ENCODE measurements at places on chromosomes 3 and 15. TPM values are rescaled to one million over a fixed set of nuclear protein-coding genes. Genes with fewer than 3 reads are reported as not detected.

SLC6A11 gene
- 0.12 TPM for total RNA-seq

IL17RD gene
- 0.37 TPM for total RNA-seq

- no peak for DNase-seq
Measured at GRCh38 chr3:11499144-11499543, 144.6 kb downstream of the VGLL4 start.

ARHGEF26 gene
- 42.3 TPM for total RNA-seq

PIF1 gene
- 0.31 TPM for total RNA-seq

TRH gene
- total RNA-seq = not detected

DNA sequence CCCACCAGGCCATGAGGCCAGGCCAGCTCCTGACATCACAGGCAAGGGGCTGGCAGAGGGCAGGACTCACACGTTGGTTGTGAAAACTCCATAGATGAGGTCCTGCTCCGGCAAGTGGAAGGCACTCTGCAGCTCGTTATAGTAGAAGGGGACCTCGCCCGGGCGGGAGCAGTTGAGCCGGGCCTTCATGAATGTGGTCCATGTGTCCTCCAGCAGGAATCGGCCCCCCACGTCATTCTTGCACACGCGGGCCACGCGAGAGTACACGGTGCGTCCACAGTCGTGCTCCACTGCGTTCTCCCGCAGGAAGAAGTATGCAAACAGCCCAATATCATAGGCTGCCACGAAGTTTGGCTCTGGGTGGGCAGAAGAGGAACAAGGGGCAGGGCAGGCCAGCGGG is 101.2 kb downstream of the SEMA5B start:
- DNase-seq = no peak

- no peak for DNase-seq
Measured at GRCh38 chr3:134449951-134450350, 35.8 kb downstream of the ANAPC13 start.

- DNase-seq = peak; percentile 29
Measured at GRCh38 chr3:127120851-127121647, 71.9 kb upstream of the PRR23E start.

- DNase-seq = no peak
Measured at GRCh38 chr15:90419738-90420406, 31.8 kb downstream of the IQGAP1 start.

DNA sequence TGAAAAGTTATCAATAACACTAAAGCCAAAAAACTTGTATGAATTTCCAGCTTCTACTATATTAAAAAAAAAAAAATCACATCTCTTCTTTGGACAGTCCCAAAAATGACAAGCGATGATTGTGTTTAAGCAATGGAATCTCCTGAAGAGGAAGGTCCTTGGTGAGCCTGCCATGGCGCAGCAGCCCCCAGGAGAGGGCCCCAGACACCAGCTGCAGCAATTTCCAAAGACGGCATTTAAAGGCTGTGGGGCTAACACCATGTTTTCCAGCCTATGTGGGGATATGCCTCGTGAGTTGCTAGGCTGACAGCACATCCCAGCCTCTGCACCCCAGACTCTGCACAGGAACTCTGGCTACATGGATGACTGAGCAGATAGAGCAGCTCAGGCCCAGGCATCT is 14.7 kb downstream of the SKIC8 start:
- no peak for DNase-seq

DNA sequence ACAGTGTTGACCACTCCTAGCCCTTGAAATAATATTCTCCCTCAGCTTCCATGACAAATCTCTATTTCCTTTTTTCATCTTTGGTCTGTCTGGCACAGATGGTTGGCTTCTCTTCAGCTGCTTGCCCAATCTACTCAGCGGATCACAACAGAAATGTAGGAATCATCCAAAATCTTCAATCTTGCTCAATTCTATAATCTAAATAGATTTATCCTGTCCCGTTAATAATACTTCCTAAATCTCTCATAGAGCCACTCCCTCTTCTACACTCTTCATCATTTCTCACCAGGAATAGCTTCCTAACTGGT is 3.8 kb downstream of the PEAK1 start:
- no peak for DNase-seq

RTP3 gene
- total RNA-seq = 21.1 TPM

ZCWPW2 gene
- not detected for total RNA-seq

GRCh38 chr3:130733236-130733875 is 13.3 kb downstream of the PIK3R4 start:
- DNase-seq = no peak

DNA sequence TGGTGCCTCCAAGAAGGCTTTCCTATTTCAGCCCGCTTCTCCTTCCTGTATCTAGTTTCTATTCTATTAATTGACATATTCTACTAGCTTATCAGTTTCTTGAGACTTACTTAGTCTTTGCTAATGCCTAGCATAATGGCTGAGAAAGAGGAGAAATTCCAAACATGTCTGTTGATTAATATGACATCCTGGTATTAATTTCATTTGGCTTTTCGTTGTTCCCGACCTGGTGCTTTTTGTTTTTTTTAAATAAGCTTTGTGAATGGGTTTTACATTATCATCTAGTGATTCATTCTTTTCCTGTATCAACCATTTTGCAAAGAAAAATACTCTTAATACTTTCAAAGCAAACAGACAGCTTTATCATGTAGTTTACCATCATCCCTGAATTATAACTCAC is 13.1 kb downstream of the WDR53 start:
- DNase-seq = no peak

- peak; percentile 57 for DNase-seq
Measured at GRCh38 chr15:85168642-85169173, 187.1 kb downstream of the PDE8A start.

GRCh38 chr3:23202921-23203707 is at the start of gene UBE2E2:
UBE2E2 (plus strand) TSS chr3:23203327.
- peak; percentile 81 for DNase-seq

- no peak for DNase-seq
Measured at GRCh38 chr3:117873249-117873600, 1161.4 kb downstream of the IGSF11 start.

PLA1A gene
- total RNA-seq = 15.2 TPM

- DNase-seq = peak; percentile 58
Measured at GRCh38 chr3:192727032-192727847, at the start of gene FGF12. FGF12 (minus strand) TSS chr3:192727541.

DNA sequence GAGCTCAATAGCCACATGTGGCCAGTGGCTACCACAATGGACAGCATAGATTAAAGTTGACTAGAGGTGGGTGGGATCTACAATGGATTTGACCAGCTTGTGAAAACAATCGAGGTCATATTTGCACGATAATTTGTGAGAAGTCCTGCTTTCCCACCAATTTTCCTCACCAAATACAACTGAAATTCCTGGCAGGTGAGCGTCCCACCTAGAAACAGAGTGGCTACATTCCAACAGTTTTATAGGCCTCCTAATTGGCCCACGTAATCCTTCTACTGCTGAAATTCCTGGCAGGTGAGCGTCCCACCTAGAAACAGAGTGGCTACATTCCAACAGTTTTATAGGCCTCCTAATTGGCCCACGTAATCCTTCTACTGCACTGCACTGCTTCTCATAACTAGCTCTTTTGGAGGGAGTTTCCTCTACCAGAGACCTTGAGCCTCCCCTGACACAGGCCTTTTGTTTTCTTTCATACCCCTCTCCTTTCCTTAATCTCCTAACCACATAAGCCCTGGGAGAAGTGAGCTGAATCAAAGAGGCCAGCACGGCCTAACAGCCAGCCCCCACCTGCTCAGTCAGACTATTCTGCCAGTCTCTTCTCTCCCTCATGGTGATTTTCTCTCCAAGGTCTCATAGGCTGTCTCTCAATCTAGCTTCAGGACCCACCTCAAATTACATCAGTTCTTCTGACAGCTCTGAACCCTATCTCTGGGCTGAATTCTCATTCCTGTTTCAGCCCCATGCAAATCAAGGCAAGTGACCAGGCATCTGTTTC is 80.2 kb downstream of the BFSP2 start:
- no peak for DNase-seq

ADAMTS17 gene
- total RNA-seq = 24.4 TPM

DNA sequence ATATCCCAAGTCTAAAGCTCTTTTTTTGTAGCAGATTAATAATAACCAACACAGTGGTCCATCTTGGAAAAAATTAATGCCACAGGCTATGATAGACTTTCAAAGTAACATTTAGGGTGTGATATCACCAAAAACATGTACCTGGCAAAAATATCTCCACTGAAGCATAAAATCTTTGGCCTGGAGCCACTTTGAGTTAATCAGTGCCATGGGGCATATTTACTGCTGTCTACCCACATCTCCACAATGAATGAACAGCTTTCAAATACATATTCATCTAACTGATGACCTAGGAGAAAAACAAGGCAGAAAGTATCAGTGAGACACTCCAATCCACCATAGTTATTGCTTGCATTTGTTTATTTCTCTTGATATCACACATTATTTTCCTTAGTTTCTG is 296.0 kb upstream of the MDFIC2 start:
- DNase-seq = no peak

DNA sequence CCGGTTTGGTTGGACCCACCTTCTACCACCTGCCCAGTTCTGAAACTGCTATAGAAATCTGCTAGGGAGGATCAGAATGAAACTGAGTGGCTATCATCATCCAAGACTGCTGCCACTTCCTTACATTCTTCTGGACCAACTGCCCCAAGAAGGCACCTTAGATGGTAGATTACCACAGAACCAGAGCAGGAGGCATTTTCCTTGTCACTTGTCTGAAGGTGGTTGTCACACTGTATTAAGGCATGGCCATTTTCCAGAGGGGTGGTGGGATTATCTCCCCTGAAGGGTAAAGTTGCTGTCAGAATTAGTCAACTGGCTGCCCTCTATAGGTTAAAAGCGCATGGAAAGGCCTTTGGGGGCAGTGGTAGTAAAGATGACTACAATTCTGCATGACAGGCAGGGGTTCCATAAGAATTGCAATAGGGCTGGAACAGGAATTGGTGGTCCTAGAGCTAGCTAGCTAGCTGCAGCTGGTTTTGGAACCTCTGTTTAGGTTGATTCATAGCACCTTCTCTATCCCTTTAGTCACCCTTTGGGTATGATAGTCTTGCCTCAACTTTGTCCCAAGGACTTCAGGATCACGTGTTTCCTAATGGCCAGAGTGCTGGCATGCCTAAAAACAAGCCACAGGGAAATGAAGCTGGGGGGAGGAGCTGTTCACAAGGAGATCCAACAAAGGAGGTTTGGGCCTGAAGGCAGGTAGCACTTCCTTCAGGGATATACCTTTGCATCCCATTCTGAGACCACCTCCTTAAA is 4.8 kb upstream of the CSPG5 start:
- no peak for DNase-seq

DNA sequence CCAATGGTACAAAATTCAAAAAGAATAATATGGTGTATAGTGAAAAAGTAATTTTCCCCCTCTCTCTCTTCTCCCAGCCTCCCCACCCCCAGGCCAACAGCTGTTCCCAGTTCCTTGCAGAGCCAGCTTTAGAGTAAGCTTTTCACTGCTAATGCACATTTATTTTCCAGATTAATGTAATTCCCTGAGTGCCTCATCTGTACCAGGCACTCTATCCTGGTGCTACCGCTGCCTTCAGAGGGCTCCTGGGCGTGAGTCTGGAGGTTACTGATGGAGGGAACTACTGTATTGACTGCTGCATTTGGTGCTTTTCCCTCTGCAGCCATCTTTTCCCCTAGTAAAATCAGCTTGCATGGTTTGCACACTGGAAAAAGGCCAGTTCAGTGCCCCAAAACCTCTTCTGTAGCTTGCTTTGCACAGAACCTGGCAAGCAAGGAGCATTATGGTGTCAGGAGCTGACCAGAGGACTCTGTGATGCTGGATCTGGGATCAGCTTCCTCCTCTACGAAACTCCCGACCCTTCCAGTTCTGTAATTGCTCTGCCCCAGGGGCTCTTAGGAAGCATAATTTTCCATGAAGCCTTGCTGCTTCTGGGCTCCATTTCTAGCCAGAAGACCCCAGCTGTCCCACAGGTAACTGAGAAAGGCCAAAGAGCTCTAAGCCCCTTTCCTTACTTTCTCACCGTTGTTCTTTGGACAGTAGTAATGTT is 8.5 kb upstream of the USP3 start:
- DNase-seq = no peak

DNA sequence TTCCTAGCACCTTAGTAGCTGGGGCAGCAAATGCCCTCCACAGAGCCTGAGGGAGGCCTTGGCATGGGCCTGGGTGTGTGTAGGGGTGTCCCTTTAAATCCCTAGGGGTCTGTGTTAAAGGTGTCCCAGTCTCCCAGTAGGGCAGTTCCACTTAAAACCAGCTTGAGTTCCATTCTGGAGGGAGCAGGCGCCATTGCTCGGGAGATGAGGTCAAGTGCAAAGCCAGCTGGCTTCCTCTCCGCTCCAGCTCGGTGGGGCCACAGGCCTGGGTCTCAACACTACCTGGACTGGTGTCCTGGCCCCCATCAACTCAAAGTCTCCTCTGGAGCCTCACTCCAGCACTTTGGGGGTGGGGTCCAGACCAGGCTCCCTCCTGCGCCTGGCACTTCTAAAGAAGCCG is 25.2 kb downstream of the FEM1B start:
- DNase-seq = no peak

DNA sequence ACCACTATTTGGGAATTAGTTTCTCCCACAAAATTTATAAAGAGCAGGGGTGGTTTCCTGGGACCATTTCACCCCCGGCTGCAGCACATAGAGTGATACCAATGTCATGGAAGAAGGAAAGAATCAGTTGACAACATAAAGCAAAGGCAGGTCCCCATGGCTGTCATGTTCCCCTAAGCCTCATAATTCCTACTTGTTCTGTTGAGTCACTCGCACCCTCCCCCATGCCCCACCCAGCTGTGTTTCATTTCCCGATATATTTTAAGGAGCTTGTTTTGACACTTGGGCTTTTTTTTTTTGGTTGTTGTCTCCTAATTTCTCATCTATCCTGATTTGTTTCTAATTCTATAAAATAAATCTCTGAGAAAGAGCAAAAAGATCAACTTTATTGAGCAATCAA is 24.9 kb downstream of the ERC2 start:
- no peak for DNase-seq

DNA sequence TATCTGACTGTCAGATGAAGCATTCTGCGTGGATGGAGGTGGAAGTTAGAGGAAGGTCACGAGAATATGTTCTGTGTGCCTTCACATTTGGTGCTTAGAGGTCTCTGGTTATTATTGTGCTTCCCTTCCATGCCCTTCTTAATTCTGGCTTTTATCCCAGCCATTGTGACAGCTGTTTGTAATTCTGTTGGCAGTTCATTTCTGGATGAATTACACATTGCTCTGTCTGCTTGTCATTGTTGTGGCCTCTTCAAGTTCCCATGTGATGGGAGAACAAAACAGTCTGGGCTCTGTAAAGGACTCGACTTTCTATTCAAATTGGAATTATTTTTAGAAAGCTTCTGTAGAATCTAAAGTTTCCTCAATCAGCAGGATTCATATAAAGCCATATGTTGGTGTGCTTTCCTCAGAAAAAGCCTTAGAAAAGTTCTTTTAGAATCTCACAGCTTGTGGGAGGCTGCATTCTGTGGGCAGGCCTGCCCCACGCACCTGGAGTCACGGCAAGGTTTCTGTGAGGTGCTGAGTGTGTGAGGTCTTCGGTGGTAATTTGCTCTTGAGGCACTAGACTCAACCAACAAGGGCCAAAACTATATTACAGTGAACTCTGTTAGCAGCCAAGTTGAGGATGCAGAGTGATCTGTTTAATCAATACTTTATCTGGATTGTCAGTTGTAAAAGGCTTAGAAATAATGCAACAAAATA is 397.4 kb upstream of the AZI2 start:
- DNase-seq = no peak

- no peak for DNase-seq
Measured at GRCh38 chr3:10074666-10075065, 33.4 kb downstream of the FANCD2OS start.

- DNase-seq = no peak
Measured at GRCh38 chr3:74500257-74500656, 114.2 kb downstream of the CNTN3 start.

All from right lobe of liver (tissue), 6 donors.